Psoas muscle (tissue), 8 donors: ENCODE measurements at places on chromosomes 12 and 14.

- DNase-seq = no peak
Measured at GRCh38 chr12:12604740-12605139, 6.9 kb upstream of the CREBL2 start.

DNA sequence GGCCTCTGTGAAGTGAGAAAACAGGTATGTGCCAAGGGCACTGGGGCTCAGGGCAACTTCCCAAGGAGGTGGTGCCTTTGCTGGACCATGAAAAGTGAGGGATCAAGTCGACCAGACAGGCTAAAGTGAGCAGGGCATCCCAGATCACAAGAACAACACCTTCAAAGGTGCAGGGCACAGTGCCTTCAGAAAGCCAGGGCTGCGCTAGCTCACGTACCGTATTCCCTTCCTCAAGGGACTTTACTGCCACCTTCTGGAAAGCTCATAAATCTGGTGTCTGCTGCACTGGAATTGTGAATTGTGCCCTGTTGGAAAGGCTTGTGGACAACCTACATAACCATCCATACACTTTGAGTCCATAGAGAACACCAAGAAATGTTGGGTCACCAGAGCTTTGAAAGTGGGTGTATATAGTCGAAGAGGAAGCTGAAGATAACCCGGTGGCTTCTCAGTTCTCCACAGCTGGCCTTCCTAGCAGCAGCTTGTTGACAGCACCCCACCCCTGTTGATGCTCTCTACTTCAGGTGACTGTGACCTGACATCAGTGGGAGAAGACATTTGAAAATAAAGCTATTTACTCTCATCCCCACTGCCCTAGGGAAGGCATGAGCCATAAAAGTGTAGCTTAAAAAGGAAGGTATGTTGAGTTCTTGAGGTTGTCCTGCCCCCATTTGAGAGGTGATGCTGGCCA, 24.5 kb downstream of the FIGNL2 start:
- DNase-seq = no peak

DNA sequence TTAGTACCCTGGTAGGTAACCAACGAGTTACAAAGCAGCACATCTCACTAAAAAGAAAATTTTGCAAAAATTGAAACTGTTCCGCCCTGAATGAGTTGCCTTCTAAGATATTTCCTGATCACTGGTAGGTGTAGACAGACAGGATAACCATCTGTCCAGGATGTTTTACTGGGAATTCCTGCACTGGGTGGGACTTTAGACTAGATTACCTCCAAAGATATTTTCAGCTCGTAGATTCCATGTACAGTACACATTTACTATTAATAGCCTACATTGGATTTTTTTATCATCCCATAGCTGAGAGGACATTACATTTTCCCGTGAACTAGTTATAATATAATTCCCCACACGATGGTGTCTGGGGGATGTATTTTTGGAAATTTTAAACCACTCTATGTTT, 139.6 kb downstream of the DYRK2 start:
- no peak for DNase-seq

GRCh38 chr12:74418573-74418972, 119.1 kb upstream of the ATXN7L3B start:
- DNase-seq = no peak

DNA sequence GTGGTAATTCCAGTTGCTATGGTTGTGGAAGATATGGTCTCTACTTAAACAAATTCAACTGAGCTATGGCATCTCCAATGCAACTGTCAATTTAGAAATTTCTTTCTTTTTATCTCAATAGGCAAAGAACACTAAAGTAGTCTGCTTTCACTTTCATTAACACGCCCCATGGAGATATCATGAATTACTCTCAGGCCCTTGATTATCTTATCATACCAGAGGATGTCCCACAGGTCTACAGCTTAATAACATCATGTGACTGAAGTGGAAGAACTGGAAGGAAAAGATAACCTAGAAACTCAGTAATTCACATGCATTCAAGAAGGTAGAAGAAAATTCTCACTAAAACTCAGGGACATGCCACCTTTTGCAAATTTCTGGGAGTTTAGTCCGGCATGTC, 114.3 kb downstream of the FLRT2 start:
- DNase-seq = no peak

GRCh38 chr12:2557597-2557996, 237.2 kb upstream of the FKBP4 start:
- no peak for DNase-seq

GRCh38 chr14:51525739-51526138, 126.0 kb upstream of the FRMD6 start:
- no peak for DNase-seq

- no peak for DNase-seq
Measured at GRCh38 chr14:64995291-64995690, 8.6 kb downstream of the FNTB start.

DNA sequence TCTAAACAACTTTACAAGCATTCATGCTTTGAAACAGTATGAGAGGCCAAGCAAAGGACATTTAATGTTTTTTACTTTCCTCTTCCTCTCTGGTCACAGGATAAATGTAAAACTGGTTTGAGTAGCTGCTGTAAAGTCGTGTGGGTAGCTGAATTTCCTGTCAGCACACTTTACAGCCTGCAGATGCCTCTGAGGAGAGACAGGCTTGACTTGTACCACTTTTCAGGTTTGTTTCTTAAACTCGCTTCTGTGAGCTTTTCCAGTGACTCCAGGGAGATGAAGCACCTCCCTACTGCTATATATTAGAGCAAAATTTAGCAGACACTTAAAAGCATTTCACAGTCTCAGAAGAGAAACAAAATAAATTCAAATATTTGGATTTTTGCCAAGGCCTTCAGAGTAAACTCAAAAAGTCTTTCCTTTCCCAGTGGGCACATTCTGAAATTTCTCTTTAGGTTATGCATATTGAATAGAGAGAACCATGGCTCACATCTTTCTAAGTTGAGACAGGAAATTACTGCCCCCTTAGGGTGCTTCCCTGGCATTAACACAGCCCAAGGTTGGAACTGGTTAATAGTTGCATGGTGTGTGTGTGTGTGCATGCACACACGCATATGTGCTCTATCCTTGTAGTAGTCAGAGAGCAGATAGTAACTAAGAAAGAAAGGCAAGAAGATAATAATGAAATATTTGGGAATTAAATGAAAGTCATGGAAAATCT, 557.3 kb upstream of the MIS18BP1 start:
- DNase-seq = no peak

DNA sequence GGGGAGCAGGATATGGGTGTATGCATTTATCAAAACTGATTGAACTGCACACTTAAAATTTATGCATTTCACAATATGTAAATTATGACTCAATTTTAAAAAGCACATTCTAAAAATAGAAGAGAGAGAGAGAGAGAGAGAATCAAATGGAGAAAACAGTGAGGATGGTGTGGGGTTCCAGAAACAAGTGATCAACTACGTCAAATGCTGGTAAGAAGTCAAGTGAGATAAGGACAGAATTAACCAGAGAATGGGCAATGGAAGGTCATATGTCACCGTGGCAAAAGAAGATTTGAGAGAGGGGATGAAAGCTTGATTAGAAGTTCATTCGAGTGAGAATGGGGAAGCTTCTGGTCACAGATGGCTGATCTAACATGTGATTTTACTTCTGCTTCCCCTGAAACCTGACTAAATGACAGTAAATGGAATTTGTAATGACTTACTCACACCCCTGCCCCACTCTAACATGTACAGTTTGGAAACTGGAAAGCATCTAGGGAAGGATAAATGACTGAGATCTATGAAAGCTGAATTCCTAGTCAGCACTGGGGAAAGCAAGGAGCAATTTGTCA, 276.5 kb upstream of the AMIGO2 start:
- no peak for DNase-seq

GRCh38 chr12:8590842-8591545, 21.7 kb downstream of the AICDA start:
- no peak for DNase-seq

DNA sequence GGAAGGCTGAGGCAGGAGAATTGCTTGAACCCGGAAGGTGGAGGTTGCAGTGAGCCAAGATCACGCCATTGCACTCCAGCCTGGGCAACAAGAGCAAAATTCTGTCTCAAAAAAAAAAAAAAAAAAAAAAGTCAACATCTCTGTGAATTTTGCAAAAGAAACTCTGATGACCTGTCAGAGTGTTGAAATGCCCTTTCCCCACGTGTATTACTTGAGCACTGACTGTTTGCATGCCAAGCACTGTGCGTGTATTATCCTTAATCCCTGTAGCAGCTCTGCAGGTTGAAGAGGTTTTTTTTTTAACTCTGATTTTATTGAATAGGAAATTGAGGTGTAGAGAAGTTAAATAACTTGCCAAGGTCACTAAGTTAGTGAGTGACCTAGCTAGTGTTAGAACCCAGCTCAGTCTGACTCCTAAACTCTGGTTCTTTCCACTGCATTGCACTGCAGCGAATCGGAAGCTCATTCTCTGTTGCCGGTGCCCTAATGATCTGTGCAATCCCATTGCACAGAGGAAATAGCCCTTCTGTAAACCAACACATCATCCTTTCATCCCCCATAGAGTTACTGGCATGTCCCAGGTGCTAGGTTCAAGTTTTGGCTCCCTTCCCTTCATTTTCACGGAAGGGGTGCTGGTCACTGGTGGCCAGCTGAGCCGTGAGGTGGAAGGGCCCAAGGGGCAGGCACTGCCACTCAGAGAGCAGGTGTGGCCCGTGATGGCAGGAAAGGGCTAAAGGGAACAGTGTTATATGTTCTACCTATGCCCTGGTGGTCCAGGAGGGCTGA, 122.3 kb downstream of the EML1 start:
- DNase-seq = no peak

DNA sequence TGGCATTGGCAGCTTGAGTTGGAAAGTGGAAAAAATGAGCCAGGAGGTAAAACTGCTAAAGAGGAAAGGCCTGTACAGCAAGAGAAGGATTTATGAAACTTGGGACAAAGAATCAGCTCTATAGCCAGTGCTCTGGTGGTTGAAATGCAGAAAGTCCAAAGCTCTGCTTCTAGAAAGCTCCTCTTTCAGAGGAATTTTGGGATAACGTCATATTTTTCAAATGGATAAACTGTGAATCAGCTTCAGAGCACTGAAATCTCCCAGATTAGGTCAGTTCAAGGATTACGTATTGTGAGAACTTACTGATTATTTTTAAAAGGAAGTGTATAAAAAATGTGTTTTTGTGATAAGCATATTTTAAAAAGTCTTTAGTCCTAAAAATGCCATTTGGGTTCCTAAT, 203.1 kb upstream of the CNOT2 start:
- DNase-seq = no peak

DNA sequence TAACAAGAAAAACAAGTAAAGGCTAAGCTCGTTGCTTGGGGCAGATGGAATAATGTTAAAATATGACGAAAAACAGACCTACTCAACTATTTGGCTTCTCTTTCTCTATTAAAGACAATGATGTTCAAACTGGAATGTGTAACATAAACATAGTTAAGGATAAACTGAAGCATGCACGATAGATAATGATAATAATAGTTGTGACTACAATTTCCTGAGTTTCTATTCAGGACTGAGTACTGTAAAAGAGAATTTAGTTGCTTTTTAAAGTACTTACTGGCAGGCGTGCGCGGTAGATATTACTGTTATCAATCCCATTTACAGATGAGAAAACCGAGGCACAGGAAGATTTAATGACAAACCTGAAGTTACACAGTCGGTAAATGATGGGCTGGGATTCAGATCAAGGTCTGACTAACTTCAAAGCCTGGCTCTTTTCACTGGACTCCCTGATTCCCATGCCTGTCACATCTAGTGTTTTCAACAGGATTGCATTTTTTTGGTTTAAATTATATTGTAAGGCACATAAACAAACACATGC, 103.0 kb downstream of the CRADD start:
- DNase-seq = no peak

DNA sequence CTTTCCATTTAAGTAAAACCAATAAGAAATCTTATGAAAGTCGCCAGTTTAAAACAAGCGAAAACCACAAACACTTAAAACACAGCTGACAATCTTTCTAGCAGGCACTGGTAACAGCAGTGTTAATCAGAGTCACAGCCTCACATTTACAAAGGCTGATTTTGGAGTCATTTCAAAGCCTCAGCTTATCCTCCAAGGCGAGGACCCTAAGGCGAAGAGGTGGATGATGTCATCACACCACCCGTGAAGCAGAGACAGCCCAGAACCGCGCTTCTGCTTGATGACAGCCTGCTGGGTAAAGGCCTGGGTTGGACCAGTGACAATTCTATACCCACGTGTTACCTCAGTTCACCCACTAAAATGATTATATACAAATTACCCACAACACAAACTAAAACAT, 10.1 kb downstream of the GOLGA3 start:
- DNase-seq = no peak

DNA sequence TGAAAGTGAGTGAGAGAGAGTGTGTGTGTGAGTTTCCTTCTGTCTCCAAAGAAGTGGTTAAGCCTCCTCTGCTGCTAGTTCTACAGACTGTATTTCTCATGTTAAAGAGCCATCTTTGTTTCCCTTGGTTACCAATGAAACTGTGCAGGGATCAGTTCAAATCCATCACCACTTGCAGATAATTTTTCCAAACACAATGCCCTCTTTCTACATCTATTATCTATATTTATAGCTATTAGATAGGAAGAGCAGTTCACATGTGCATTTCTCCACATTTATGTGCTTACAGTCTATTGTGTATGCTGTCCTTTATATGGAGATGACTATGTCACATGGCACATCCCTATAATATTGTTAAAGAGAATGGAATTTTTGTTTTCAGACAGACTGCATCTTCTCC, 2.2 kb upstream of the DAAM1 start:
- no peak for DNase-seq

- no peak for DNase-seq
Measured at GRCh38 chr14:95061317-95062093, 95.8 kb downstream of the DICER1 start.

DNA sequence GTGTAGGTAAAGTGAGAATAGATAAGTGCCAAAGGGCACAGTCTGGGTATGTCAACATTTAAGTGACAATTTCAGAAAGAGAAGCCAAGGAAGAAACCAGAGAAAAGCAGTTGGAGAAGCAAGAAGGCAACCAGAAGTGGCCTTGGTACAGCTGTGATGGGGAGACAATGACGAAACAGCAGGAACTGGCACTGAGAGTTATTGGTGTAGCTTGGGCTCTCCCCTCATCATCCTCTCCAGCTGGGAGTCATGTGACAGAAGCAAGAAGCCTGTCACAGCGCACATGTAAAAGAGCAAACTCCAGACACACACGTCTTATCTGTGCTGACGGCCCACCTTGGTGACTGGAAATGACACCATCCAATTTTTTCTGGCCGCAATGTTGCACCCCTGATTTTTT, 203.3 kb upstream of the NUDT4 start:
- DNase-seq = no peak

GRCh38 chr12:120762086-120762485, 36.5 kb downstream of the ACADS start:
- no peak for DNase-seq

DNA sequence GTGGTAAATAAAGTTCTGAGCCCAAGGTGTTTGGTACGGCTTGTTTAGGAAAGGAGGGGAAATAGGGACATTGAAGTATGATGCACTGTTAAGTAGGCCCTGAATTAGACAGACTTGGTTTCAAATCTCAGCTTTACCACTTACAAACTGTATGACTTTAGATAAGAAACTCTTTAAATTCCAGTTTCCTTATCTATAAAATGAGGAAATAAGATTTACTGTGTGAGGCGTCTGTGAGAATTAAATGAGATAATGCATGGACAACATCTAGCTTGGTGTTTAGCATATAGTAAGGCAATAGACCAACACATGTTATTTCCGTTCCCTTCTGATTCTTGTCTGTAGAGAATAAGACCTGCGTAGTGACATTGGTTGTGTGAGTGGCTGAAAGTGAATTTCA, 7.0 kb downstream of the NCKAP1L start:
- no peak for DNase-seq

- peak; percentile 68 for DNase-seq
Measured at GRCh38 chr12:111753144-111753881, 13.4 kb upstream of the ALDH2 start.

- no peak for DNase-seq
Measured at GRCh38 chr12:86154620-86155019, 101.6 kb downstream of the MGAT4C start.

- no peak for DNase-seq
Measured at GRCh38 chr14:69559581-69560011, 15.1 kb downstream of the CCDC177 start.
